DMS 273 treated with DMSO at 0.1 percent for 48 hours (cell line): ENCODE measurements at places on chromosomes 1 and 21.

- DNase-seq: no peak
These were observed 571.6 kb downstream of the AJAP1 start for GRCh38 chr1:5225707-5226704.

DNA sequence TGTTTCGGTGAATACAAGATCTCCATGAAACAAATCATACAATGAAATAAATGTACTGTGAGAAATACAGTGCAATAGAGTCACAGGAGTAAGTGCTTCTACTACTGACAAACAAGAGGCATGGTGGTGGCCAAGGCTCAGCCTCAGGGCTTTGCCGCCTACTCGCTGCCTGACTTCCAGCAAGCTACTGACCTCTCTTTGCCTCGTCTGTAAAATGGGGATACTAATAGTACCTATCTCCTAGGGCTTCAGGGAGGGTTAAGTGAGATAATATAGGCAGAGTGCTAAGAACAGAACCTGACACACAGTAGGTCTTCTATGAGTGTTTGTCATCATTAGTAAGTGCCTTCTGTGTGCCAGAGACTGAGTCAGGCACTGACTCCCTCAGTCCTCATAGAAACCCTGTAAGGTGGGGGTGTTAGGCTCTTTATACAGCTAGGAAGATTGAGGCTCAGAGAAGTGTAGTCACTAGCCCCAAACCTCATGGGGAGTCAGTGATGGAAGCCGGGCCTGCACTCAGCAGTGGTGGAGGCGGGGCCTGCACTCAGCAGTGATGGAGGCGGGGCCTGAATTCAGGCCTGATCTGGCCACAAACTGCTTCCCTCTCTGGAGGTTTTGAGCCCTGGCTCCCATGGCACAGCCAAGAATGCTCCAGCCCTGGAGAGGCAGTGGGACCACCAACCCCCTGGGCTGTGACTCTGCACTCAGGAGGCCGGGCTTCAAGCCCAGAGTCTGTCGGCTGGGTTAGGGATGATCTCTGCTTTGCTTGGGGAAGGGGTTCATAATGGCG lies 6.8 kb downstream of the BSND start:
- no peak for DNase-seq

- DNase-seq: no peak
These were observed 30.5 kb downstream of the CASZ1 start for GRCh38 chr1:10765734-10766478.

DNA sequence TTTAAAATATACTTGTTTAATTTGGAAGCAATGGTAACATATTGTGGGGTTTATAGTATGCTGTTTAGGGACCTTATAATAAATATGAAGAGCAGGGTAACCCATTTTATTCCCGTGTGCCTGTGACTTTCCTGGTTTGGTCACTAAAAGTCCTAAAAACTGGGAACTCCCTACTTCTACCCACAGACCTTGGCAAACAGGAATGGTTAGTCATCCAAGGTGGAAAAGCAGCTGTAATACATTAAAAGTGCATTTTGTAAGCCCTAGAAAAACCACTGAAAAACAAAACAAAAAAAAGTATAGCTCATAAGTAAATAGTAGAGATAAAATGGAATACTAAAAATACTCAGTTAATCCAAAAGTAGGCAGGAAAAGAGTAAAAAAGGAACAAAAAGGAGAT lies 538.9 kb downstream of the LMO4 start:
- DNase-seq: no peak

DNA sequence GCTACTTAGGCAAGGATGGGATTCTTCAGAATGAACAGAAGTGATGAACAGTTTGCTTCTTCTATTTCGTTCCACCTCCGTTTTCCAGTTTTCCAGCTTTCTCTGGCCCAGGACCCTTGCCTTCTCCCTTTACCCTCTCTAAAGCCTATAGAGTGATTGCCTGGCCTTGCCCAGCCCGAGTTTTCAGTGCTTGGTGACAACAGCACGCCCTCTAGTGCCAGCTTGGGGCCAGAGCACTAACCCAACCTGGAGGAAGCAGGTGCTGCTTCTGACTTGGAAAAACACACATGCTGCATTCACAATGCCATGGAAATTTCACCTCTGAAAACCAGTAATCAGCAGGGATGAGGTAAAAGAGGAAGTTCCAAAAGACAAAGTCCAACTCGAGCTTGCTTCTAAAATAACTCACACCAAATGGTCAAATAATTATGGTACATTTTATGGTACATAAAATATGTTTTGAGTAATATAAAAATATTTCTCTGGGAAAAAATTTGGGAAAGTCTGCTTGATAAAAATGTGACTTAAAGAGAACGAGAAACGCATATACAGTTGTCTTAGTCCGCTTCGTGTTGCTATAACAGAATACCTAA lies 26.1 kb downstream of the UBE2T start:
- DNase-seq: peak; percentile 53

DNA sequence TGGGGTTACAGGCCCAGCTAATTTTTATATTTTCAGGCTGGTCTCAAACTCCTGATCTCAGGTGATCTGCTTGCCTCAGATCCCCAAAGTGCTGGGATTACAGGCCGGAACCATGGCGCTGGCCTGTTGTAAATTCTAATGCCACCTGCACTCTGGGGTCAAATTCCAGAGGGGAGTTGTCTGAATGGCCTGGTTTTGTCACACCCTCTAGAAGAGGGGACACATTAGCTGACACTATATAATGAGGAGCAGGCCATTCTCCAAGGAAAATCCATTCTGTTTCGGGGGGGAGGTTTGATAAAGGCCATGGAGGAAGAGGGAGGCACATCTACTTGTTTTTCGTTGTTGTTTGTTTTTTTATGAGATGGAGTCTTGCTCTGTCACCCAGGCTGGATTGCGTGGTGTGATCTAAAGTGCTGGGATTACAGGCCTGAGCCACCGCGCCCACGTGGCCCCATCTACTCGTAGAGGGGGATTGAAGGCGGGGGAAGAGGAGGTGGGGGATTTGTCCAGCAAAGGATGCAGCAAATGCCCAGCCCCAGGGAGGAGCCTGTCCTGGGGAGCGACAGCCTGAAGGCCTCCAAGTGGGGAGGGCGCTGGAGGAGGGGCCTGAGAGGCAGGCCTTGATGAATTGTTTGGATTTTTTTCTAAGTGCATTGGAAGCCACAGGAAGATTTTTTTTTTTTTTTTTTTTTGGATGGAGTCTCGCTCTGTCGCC lies 78.4 kb upstream of the SLC45A1 start:
- no peak for DNase-seq

- DNase-seq: no peak
These were observed 96.5 kb upstream of the CAMK1G start for GRCh38 chr1:209486861-209487593.

DNA sequence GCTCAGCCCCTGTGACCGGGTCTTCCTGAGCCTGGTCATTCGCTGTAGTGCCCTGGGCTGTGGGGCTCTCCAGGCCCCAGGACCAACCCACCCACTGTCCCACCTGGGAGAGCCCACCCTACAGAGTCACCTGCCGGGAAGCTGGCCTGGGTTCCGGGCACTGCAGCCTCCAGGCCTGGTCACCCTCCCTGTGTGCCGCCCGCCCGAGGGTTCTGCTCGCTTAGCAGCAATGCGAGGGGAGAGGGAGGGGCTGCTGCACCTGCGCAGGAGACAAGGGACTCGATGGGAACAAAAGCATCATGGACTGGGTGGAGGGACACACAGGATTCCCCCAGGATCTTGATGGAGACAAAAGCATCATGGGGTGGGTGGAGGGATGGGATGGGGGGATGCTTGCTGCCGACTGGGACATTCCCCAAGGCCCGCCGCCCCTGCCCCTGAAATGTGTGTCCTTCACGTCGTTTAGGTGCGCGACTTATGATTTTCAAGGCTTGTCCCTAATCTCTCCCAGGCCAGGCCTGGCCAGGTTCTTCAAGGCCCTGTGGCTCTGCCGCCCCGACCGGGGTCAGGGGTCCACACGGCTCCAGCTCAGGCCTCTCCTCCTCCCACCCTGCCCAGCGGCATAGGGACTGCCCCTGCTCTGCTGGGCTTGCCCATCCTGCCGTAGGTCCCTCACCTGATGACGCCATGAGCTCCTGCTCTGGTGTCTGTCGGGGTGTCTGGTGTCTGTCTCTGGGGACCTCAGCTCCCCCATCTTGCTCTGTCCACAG lies 1.7 kb downstream of the KRTAP10-8 start:
- DNase-seq: no peak

GRCh38 chr1:245177071-245177900 lies 22.5 kb downstream of the KIF26B start:
- DNase-seq: no peak

DNA sequence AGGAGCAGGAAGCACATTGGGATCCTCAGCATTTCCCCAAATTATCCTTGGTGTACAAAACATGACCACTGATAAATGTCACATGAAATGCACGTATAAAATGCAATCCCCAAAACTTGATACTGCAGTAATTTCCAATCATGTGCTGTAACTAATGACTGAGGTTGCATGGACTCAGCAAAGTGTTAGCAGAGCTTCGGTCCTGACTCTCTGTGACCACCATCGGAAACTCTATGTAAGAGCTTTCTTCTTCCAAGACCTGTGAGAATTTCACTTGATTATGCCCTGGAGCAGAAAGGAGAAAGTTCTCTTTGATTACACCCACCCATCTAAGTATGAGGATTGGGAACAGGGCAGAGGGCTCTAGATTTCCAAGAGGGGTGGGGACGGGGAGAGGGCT lies 908 bp downstream of the CD53 start:
- DNase-seq: no peak

GRCh38 chr1:167474191-167474641 lies 44.1 kb downstream of the CD247 start:
- no peak for DNase-seq

- DNase-seq: no peak
These were observed 56.2 kb downstream of the NTNG1 start for GRCh38 chr1:107196973-107197562.

- DNase-seq: peak; percentile 99
These were observed 13.5 kb downstream of the CITED4 start for GRCh38 chr1:40848530-40849189.

DNA sequence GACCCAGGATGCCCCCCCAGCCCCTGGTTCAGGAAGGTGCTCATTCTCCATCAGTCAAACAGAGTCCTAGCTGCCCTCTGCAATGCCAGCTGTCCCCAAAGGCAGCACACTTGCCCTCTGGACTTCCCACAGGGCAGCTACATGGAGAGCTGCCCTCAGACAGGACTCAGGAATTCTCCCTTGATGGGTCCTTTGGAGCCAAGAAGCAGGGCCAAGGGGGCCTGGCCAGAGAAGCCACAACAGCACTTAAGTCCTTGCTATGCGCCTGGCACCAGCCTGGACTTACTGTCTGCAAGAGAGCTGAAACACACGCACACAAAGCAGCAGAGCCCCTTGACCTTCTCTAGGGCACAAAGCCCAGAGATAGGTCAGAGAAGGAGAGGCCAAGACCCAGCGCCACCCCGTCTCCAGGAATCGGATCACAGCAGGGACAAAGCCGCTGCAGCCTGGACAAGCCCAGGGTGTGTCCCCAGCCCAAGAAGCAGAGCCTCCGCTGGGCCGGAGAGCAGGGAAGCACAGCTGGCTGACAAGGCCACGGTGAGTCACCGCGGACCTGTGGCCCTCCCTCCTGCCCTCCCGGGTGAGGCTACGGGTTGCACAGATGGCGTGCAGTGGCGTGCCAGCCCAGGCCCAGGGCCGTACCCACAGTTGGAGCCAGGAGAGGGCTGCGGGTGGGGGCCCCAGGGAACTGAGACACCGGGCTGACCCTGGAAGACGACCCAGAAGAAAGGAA lies 1.7 kb downstream of the WNT9A start:
- peak; percentile 45 for DNase-seq

DNA sequence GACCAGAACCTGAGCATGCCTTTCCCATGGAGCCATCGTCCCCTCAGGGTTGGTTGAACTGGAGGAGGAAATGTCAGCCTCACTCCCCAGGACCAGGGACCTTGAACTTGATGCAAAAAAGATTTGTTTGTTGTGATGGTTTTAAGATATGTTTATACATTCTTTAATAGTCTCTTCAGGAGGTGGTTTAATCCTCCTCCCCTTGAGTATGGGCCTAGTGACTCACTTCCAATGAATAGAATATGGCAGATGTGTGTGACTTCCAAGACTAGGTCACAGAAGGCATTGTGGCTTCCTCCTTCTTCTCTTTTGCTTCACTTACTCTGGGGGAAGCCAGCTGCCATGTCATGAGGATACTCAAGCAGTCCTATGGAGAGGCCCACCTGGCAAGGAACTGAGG lies 81.7 kb upstream of the WNT4 start:
- DNase-seq: no peak

DNA sequence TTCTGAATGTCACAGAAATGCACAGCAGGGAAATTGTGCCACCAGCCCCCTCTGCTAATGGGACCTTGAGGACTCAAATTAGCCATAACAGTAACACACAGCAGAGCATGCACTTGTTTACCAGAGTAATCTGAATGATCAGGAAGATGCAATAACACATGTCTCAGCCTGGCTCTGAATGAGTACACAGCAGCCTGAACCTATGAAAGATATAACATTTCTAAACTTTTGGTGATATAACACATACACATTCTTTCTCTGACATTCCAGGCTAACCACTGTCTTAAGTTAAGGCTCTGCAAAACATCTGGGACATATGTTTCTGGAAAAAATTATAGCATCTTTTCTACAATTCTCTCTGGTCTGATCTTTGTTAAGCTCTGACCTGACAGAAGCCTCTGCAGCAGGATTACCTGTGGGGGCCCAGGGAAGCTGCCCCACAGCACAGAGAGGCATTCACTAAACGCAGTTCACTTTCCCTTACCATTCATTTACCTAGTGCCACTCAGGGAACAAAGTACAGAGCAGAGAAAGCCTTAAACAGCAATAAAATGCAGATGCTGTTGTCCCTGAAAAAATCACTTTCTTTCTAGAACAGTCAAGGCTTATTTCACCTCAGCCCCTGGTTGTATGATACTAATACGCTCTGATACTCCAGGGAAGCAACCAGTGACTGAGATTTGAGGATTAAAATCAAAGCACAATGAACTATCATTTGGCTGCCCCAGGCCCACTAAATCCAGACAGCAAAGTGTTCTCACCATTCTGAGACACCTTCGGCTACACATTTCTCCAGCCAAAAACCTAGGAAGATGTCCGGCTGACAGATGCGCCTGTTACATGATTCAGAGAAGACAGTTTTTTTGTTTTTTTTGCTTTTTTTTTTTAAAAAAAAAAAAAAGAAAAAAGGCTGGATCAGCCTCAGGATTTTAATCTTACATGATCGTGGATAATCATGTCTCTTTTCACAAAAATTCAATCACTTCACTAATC lies 54.0 kb upstream of the CNN3 start:
- DNase-seq: no peak

- no peak for DNase-seq
These were observed 598.3 kb upstream of the CAMK1G start for GRCh38 chr1:208985231-208985630.

- no peak for DNase-seq
These were observed 21.8 kb downstream of the MMEL1 start for GRCh38 chr1:2611031-2611501.

GRCh38 chr21:33855190-33855589 lies 60.4 kb downstream of the ATP5PO start:
- DNase-seq: no peak

- DNase-seq: peak; percentile 36
These were observed 315.7 kb downstream of the TPR start for GRCh38 chr1:186059311-186059710.

- no peak for DNase-seq
These were observed 3.5 kb upstream of the ILDR2 start for GRCh38 chr1:166978821-166979220.

- no peak for DNase-seq
These were observed 11.7 kb downstream of the HMGN2 start for GRCh38 chr1:26483980-26484379.
